ENCODE measurements at places on chromosomes 11 and 22. TPM values are rescaled to one million over a fixed set of nuclear protein-coding genes. Genes with fewer than 3 reads are reported as not detected.

GRCh38 chr11:124233376-124233775, 7.5 kb upstream of the OR8G1 start:
- H3K36me3 ChIP-seq, result no peaks in the 10 kb centered on the region
- H3K27ac ChIP-seq, result no peak overlapping the region
- no peak for DNase-seq
- H3K4me3 ChIP-seq, result no peak overlapping the region
- no peaks in the 10 kb centered on the region for H3K4me1 ChIP-seq
- no peaks in the 10 kb centered on the region for H3K27me3 ChIP-seq

- no peaks in the 10 kb centered on the region for H3K27me3 ChIP-seq
- H3K4me3 ChIP-seq, result no peak overlapping the region
- DNase-seq, result peak; percentile 67
- peak overlapping the region; percentile 59 for H3K27ac ChIP-seq
- peaks cover 15% of the 10 kb centered on the region for H3K4me1 ChIP-seq
Observed at GRCh38 chr22:42562279-42562678, 8.5 kb downstream of the SERHL2 start.

GRCh38 chr11:35484435-35484834, 41.0 kb downstream of the PAMR1 start:
- no peak overlapping the region for H3K27ac ChIP-seq
- no peak for DNase-seq
- no peak overlapping the region for H3K4me3 ChIP-seq
- H3K4me1 ChIP-seq, result no peaks in the 10 kb centered on the region

GRCh38 chr11:15947681-15948648, 408.4 kb downstream of the SOX6 start:
- no peak overlapping the region for H3K27ac ChIP-seq
- no peak for DNase-seq
- no peaks in the 10 kb centered on the region for H3K4me1 ChIP-seq
- H3K4me3 ChIP-seq, result no peak overlapping the region
- no peaks in the 10 kb centered on the region for H3K36me3 ChIP-seq

DNA sequence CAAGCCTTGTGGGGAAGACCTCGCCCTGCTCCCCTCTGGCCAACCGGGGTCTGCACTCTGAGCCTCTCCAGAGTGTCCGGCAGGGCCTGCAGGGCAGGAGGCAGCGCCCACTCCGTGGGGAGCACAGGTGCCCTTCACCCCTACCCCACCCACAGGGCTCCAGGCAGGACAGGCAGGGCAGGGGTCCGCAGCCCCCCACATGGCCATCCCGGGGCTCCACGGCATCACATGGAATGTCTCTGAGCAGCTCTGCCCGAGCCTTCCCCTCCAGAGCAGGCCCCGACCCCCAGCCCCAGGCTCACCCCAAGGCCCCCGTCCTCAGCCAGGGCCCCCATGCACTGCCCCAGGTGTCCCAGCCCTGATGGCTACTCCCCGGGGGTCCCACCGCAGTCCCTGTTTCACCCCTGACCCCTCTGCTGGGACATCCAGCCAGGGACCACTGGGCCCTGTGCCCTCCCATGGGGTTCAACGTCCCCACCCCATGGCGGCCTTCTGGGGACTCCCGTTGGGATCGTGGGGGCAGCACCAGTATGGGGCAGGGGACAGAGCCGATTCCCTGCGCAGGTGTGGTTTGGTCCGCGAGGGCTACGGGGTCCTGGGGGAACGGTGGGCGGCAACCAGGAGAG, 77.7 kb downstream of the BRD1 start:
- H3K4me3 ChIP-seq, result no peak overlapping the region
- no peak for DNase-seq
- H3K4me1 ChIP-seq, result no peaks in the 10 kb centered on the region
- H3K27me3 ChIP-seq, result no peaks in the 10 kb centered on the region

- H3K36me3 ChIP-seq, result no peaks in the 10 kb centered on the region
- no peak overlapping the region for H3K4me3 ChIP-seq
Observed at GRCh38 chr11:75481223-75481921, 44.4 kb downstream of the GDPD5 start.

DNA sequence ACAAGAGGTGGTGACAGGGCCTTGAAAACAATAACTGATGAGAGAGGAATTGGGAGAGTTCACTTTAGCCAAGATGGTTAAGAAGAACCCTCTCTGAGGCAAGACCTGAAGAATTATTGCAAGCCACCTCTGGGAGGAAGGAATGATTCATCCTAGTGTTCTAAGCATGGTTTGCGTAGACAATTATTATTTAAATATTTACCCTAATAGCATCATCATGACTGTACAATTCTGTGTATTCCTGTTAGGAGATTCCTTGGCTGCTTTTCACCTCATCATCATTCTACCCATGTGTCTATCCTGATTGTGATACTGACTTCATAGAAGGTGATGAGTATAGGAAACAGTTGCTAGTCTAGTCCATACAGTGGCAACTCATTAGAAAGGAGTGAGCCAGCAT, 264.4 kb downstream of the DDX10 start:
- DNase-seq, result no peak
- no peaks in the 10 kb centered on the region for H3K27me3 ChIP-seq
- H3K27ac ChIP-seq, result no peak overlapping the region
- no peaks in the 10 kb centered on the region for H3K36me3 ChIP-seq
- no peak overlapping the region for H3K4me3 ChIP-seq

The NXPE4 gene
- total RNA-seq, result not detected

The SCGB2A2 gene
- not detected for total RNA-seq

The ABCC8 gene
- 2.2 TPM for total RNA-seq

The SRRD gene
- total RNA-seq, result 27.2 TPM

The FSHB gene
- total RNA-seq, result not detected
